ENCODE measurements at places on chromosomes 5 and 9.

DNA sequence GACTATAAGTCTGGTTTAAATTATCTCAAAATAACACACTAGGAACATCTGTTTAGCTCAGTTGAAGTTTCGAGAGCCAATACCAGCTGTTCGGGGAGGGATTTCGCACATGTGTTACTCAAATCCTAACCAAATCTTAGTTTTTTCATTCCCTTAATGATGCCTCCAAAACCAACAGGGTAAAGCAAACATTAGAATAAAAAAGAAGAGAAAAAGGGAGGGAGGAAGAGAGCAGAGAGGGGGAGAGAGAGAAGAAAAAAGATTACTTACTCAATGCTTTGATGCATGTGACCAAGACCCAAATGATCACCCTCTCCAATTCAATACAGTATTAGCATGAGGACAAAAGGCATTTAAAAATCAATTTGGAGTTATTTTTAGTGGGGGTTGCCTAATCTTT, 86.0 kb upstream of the NR5A1 start:
- no peak for DNase-seq

GRCh38 chr9:129624168-129624759, 1.7 kb upstream of the NTMT1 start:
- DNase-seq, result peak; percentile 67

DNA sequence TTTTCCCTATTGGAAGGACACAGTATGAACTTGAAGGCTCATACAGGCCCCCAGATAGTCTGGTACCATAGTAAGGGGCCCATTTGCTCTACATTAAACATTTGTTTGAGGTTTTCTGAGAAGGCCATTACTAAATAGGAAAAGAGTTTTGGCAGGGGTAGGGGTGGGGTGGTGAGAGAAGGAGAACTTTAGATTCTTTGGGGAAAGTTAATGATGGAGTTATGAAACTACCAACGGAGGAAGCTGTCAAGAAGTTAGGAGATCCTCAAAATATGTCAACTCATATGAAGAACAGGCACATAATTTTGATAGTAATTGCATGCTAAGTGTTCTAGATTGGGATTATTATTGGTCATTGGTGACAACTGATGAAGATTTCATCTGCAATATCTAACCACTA, 114.7 kb downstream of the TAF11L14 start:
- DNase-seq, result no peak

DNA sequence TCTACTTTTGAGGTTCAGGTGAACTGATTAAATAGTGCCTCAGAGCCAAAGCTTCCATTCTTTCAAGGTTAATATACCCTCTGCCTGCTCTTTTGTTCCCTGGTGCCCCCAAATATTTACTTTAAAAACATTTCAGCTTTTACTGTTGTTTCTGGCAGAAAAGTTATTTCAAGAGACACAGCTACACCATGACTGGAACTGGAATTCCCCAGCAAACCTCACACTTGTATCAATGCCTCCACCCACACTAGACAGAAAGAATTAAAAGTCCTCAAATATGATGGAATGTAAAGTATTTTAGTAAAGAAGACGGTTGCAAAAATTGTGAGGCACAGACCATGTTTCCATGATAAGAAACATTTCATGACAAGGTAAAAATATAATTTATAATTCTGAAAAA, 720.2 kb upstream of the TYRP1 start:
- DNase-seq, result no peak

DNA sequence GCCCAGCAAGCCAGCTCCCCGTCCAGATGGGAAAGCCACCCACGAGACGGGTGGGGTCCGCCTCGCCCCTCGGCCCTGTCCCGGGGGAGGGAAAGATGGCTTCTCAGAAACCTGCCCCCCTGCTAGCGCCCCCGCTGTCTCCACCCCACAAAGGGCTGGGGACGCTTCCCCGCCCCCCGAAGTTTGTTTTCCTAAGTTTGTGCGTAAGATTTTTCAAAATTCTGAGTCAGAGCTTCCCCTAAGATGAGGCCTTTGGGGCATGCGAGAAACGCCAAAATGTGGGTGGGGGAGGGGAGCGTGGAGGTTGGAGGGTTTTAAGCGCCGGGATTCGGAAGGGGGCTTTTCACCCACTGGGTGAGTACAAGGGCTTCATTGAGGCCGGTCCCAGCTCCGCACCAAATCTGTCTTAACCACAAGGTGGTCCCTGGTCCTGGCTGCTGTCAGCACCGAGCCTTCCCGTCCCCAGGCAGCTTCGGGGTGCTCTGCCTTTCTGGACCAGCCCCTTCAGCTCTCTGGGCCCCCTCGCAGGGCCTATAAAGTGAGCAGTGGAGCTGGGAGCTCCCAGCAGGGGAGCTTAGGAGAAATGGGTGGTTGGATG, 32.3 kb downstream of the PRRX2 start:
- DNase-seq, result no peak

DNA sequence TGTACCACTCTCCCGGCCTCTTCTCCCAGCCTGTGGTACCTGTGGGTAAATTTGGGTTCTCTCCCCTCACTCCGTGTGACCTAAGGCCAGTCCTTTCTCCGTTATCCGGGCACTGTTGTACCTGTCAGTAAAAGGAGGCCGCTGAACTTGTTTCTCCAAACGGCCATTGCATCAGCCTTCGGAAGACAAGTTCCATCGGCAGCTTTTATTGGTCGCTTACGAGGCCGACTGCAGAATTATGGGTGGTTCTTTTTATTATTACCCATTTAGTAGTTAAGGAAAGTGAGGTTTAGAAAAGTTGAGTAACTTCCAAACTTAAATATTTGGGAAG, 558 bp downstream of the GRPEL2 start:
- DNase-seq, result no peak

DNA sequence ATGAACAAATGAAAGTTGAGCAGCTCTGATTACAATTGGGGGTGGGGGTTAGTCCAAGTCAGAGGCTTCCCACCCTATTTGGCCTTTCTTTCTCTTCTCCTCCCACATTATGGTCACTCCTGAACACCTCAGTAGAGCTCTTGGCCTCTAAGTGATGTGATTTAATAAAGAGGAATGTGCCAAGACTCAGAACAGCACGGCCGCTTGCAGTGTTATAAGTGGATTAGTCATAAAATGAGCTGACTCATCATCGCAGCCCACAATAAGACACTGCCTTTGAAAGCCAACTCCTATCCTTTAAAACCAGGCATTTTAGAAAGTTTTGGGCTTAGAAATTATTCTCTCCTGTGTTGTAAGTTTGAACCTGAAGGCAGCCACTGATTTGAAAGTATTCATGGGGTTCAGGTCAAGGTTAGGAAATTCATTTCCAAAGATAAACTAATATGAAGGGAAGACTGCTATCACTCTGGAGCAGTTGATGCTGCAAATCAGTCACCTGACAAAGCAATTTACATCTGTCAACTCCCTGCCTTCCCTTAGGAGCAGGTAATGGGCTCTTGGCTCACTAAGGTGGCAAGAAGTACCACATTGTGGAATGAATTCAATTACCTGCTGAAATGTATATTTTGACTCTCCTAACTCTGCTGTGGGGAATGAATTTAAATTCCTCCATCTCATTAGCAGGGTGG, 283.6 kb upstream of the NMUR2 start:
- DNase-seq, result no peak

DNA sequence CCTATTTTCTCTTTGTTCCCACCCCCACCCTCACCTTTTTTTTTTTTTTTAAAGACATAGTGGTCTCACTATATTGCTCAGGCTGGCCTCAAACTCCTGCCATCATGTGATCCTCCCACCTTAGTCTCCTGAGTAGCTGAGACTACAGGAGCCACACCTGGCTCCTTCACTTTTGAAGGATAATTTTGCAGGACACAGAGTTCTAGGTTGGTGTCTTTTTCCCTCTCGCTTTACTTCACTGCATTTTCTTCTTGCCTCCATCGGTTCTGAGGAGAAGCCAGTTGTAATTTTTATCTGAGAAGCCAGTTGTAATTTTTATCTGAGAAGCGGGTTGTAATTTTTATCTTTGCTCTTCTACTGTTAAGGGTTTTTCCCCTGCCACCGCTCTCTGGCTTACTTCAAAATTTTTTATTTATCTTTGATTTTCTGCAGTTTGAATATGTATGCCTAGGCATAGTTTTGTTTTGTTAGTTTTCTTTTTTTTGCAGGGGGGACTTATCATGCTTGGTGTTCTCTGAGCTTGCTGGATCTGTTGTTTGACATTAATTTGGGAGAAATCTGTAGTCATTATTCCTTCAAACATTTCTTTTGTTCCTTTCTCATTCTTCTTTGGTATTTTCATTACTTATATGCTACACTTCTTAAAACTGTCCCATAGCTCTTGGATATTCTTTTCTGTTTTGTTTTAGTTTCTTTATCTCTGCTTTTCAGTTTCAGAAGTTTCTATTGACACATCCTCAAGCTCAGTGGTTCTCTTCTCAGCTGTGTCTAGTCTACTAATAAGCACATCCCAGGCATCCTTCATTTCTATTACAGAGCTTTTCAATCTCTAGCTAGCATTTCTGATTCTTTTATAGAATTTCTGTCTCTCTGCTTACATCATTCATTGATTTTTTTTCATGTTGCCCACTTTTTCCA, 148.2 kb upstream of the CHD1 start:
- DNase-seq, result no peak

GRCh38 chr5:1021136-1021968, 12.8 kb downstream of the NKD2 start:
- DNase-seq, result no peak

GRCh38 chr9:90064971-90065370, 460.2 kb downstream of the GADD45G start:
- DNase-seq, result no peak

GRCh38 chr9:120642129-120642770, 62.3 kb upstream of the CDK5RAP2 start:
- DNase-seq, result no peak

GRCh38 chr5:72238712-72239445, 81.2 kb downstream of the MRPS27 start:
- no peak for DNase-seq

- no peak for DNase-seq
These were observed 41.4 kb downstream of the PAX5 start for GRCh38 chr9:36992501-36993316.

- no peak for DNase-seq
These were observed 263.7 kb downstream of the CEMIP2 start for GRCh38 chr9:71504636-71505035.

DNA sequence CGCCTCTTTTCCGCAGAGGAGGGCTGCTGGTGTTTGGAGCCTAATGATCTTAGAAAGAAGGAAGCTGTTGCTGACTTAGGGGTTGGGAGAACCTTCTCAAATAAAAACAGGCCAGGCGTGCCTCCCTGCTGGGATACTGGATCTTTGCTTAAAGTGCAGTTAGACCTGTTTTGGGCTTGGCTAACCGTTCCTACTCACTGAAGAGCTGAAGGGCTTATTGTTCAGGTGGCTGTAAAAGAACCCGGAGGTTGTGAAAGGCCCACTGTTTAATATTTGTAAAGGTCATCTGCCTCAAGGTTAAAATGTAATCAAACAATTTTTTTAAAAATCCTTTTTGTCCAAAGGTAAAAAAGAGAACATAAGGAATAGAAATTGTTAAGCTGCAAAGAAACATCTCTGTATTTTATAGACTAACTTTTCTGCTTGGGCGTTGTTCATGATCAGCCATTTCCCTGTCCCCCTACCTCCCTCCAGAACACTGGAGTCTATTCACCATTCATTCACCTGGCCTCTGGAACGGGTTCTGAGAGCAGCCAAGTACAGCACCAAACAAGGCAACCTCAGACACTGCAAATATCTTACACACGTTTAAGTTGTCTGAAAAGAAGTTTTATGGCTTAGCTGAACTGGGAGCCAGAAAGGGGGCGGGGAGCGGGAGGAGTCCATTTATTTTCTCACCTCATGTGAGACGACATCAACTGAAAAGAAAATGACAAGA, 18.6 kb upstream of the MTMR12 start:
- no peak for DNase-seq

DNA sequence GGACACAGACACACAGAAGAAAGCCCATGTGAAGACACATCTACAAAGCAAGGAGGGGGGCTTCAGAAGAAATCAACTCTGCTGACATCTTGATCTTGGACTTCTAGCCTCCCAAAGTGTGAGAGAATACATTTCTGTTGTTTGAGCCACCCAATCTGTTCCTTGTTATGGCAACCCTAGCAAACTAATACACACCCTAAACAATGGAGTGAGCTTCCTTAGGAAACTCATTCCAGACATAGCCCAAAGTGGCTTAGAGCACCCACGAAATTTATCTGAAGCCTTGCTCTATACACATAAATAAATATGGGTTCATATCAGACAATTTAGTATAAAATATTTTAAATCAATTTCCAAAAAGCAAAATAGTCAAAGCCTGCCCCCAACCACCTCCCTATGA, 7.6 kb upstream of the TBC1D2 start:
- DNase-seq, result no peak

GRCh38 chr9:35980289-35981011, 22.5 kb upstream of the OR2S2 start:
- DNase-seq, result no peak

- DNase-seq, result no peak
These were observed 733 bp downstream of the ANGPTL2 start for GRCh38 chr9:127121628-127122175.

DNA sequence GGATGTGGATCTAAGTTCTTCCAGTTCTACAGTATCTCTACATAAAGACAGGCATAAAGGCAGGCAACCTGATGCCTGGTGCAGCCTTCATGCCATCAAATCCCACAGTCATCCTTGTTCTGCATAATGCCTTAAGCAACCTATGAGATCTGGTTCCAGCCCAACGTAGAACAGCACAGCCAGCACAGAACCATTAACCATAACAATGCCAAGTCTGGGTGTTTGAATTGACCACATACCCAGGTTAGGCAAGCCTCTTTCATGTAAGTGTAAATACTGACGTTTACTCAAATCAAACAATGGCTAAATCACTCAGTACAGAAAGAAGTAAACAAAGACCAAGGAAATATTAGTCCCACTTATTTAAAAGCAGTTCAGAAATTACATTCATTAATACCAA, 195.0 kb downstream of the ADAMTSL1 start:
- DNase-seq, result no peak

DNA sequence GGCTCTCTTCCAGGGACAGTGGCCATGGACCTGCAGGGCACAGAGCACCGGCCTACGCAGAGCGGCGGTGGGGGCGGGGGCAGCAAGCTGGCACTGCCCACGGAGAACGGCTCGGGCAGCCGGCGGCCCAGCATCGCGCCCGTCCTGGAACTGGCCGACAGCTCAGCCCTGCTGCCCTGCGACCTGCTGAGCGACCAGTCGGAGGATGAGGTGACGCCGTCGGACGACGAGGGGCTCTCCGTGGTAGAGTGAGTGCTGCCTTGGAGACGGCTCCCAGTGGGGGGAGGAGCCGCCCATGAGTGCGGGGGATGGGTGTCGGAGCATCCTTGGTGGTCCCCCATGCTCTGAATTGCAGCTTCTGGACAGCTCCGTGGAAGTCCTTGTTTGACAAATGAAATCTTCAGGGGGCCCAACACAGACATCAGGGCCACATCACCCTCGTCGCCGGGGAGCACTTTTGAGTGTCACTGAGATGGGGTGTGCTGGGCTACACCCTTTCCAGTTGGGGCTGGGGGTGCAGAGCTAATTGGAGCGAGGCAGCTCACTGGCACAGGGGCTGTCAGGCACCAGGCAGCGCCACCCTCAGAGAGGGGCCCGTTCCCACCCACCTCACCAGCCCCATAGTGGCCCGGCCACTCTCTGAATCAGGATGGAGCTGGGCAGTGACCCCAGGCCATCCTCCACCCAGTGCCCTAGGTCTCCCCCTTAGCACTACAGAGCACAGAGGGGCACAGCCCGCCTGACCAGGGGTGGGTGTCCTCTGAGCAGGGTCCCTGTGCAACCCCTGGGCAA, 70.9 kb downstream of the KCNT1 start:
- no peak for DNase-seq

GRCh38 chr5:96843140-96843539, 33.2 kb upstream of the ERAP2 start:
- DNase-seq, result no peak

GRCh38 chr9:96691326-96691725, 36.2 kb upstream of the PRXL2C start:
- no peak for DNase-seq

All from activated naive CD4-positive, alpha-beta T cell (primary cell).